ENCODE measurements at places on chromosomes 4 and X. TPM values are rescaled to one million over a fixed set of nuclear protein-coding genes. Genes with fewer than 3 reads are reported as not detected.

- no peak for DNase-seq
- peak overlapping the region; percentile 75 for H3K27ac ChIP-seq
- H3K27me3 ChIP-seq: peaks cover 2% of the 10 kb centered on the region
- H3K4me1 ChIP-seq: peaks cover 3% of the 10 kb centered on the region
- peak overlapping the region; percentile 85 for H3K4me3 ChIP-seq
Measured at GRCh38 chrX:103405009-103405333, 28.6 kb downstream of the BEX3 start.

DNA sequence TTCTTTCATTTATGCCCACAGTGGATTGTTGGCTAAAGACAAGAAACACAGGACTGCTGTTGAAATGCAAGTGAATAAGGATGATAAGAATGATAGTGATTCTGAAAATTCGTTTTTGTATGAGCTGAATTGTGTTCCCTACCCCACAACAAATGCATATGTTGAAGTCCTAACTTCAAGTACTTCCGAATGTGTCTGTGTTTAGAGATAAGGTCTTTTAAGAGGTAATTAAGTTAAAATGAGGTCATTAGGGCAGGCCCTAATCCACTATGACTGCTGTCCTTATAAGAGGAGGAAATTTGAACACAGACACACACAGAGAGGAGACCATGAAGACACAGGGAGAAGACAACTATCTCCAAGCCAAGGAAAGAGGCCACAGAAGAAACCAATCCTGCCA, 126.6 kb upstream of the ACSL4 start:
- H3K27ac ChIP-seq: no peak overlapping the region
- no peaks in the 10 kb centered on the region for H3K36me3 ChIP-seq
- no peaks in the 10 kb centered on the region for H3K27me3 ChIP-seq
- DNase-seq: no peak

The FRAS1 gene
- total RNA-seq: not detected

GRCh38 chr4:26023203-26023972, 109.4 kb downstream of the SMIM20 start:
- no peaks in the 10 kb centered on the region for H3K36me3 ChIP-seq
- no peak overlapping the region for H3K27ac ChIP-seq
- DNase-seq: no peak
- peaks cover 11% of the 10 kb centered on the region for H3K4me1 ChIP-seq
- H3K4me3 ChIP-seq: no peak overlapping the region
- peaks cover 3% of the 10 kb centered on the region for H3K27me3 ChIP-seq

The NSG1 gene
- total RNA-seq: 0.09 TPM

The EIF4E gene
- 156 TPM for total RNA-seq

- no peak overlapping the region for H3K27ac ChIP-seq
- no peaks in the 10 kb centered on the region for H3K27me3 ChIP-seq
- H3K4me3 ChIP-seq: no peak overlapping the region
- H3K36me3 ChIP-seq: peaks cover 31% of the 10 kb centered on the region
- DNase-seq: no peak
- peaks cover 8% of the 10 kb centered on the region for H3K4me1 ChIP-seq
Measured at GRCh38 chr4:6858997-6859396, 50.6 kb upstream of the TBC1D14 start.

The OPHN1 gene
- total RNA-seq: 0.26 TPM

- DNase-seq: peak; percentile 85
- H3K27ac ChIP-seq: peak overlapping the region; percentile 89
- H3K36me3 ChIP-seq: peaks cover 17% of the 10 kb centered on the region
- peaks cover 16% of the 10 kb centered on the region for H3K4me1 ChIP-seq
- H3K4me3 ChIP-seq: peak overlapping the region; percentile 90
Measured at GRCh38 chrX:153723351-153724251, 586 bp downstream of the BCAP31 start.

The HTRA3 gene
- total RNA-seq: 0.12 TPM

The PLP1 gene
- total RNA-seq: not detected

The XAGE1A gene
- total RNA-seq: not detected

DNA sequence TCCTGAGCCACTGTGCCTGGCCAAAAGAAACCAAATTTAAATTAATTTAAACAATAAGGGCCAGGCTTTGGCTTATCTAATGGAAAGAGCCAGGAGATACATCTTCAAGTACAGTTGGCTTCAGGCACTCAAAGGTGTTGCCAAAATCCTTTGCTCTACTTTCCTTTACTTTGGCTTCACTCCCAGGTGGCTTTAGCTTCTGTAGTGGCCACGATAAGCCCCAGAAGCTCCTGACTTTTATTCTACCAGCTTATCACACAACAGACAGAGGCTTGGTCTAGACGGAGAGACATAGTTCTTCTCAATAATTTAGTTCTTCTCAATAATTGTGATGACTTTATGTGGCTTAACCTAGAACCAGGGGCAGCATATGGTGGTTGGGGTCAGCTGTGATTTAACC, 211.2 kb upstream of the LNX1 start:
- no peak for DNase-seq
- no peaks in the 10 kb centered on the region for H3K4me1 ChIP-seq
- H3K36me3 ChIP-seq: no peaks in the 10 kb centered on the region

DNA sequence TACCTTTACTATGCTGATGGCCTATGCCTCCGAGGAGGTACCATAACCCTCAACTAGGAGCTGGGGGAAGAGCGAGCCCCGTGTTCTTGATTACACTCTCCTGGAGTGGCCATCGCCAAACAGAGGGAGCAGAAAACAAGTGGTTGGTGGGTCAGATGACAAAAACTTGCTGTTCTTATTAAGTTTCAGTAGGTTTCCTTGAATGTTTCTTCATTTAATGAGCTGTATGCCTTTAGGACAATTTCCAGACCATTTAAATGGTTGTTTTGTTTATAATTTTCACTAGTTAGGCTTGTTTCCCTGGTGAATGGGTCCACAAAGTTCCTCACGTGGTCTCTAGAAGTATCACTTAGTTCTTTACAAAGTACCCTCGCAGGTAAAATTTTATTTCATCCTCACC, 4.7 kb downstream of the PYURF start:
- H3K4me1 ChIP-seq: peaks cover 21% of the 10 kb centered on the region
- peaks cover 19% of the 10 kb centered on the region for H3K36me3 ChIP-seq
- no peak overlapping the region for H3K27ac ChIP-seq
- no peaks in the 10 kb centered on the region for H3K27me3 ChIP-seq
- no peak overlapping the region for H3K4me3 ChIP-seq

DNA sequence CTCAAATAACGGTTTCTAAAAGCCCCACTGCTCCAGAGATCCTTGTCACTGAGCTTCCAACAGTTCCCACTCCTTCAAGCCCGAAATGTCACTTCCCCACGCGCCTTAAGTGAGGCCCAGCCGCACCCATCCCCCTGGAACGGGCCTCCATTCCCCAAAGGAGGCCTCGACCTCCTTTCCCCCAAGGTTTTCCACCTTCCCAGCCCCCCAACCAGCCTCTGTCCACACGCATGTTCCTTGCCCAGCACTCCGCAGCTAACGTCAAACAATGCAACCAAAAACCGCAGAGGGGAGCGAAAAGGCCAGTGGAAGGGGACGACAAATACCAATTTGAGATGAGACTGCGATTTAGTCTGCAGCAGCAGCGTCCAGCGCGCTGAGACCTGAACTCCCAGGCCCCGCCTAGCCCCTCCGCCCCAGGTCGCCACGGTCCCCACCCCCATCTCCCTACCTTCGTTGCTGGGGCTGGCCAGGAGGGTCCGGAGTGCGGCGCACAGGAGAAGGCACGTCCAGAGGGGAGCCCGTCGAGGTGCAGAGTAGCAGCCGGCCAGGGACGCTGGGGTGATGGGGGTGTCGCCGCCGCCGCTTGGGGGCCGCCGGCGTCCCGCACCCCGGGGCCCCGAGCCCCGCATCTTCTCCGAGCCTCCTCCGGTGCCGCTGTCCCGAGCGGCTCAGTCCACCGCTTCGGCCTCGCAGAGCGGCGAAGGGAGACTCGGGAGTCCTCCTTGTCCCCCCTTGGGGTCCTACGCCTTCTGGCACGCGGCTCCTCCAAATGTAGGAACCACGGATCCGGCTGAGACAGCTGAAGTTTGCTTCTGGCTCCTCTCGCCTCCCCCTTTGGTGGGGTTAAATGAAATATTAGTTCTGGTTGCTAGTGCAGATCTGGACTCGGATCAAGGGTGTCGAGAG, 924 bp downstream of the EPHA5 start:
- H3K36me3 ChIP-seq: no peaks in the 10 kb centered on the region
- no peaks in the 10 kb centered on the region for H3K4me1 ChIP-seq
- no peak for DNase-seq
- H3K27me3 ChIP-seq: peaks cover 48% of the 10 kb centered on the region
- peak overlapping the region; percentile 51 for H3K27ac ChIP-seq

DNA sequence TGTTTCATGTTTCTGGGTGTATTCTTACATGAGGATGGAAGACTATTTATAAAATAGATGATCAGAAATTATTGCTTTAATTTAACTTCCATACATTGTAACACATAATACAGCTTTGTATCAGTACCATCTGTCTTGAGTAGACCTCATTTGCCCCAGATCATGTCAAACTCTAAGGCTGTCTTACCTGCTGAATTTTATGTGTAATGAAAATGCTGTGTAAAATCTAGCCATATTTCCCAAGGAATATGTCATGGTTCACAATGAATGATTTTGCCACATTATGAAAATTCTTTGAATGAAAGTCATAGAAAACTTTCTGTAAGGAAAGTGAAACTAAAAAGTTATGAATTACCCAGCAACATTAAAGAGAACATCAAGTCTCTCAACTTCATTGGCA, 7.4 kb downstream of the BDH2 start:
- peak overlapping the region; percentile 59 for H3K4me3 ChIP-seq
- H3K4me1 ChIP-seq: peaks cover 20% of the 10 kb centered on the region
- H3K36me3 ChIP-seq: peaks cover 14% of the 10 kb centered on the region
- H3K27ac ChIP-seq: peak overlapping the region; percentile 71
- no peaks in the 10 kb centered on the region for H3K27me3 ChIP-seq
- no peak for DNase-seq

The MAPK10 gene
- total RNA-seq: not detected

The CSAG3 gene
- 1.1 TPM for total RNA-seq
